ENCODE measurements at places on chromosomes 5 and 9.

- no peak for DNase-seq
Measured at GRCh38 chr9:37417252-37417803, 5.2 kb upstream of the GRHPR start.

- DNase-seq, result no peak
Measured at GRCh38 chr5:34022121-34022705, 14.4 kb upstream of the AMACR start.

DNA sequence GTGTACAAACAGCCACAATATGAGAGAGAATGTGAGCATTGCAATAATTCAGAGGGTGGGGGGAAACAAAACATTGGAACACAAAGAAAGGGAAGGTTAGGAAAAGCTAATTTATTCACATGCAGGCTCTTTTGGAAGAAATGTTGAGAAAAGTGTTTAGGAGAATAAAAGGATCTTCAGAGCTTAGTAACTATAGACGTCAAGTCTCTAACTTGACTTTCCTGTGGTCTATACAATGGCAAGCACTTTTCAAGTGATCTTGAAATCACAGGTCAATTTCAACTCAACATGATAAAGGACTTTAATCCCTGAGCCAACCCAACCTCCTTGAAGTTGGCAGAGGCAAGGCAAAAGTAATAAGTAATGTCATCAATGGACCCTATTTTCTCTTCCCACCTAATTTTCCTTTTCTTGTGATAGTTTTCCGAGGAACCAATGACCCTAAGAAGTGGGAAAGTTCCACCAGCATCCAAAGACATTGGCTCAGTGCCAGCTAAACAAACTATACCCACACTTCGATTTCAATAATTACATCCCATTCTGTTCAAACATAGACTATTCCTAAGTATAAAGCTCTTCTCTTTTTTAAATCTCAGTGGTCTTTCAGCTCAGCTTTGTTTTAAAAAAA, 23.7 kb downstream of the RFK start:
- no peak for DNase-seq

- DNase-seq, result no peak
Measured at GRCh38 chr5:150134198-150134588, 21.5 kb downstream of the PDGFRB start.

GRCh38 chr9:113909421-113909820, 33.3 kb downstream of the ZNF618 start:
- no peak for DNase-seq

- DNase-seq, result no peak
Measured at GRCh38 chr5:173053041-173053440, 3.1 kb upstream of the CREBRF start.

DNA sequence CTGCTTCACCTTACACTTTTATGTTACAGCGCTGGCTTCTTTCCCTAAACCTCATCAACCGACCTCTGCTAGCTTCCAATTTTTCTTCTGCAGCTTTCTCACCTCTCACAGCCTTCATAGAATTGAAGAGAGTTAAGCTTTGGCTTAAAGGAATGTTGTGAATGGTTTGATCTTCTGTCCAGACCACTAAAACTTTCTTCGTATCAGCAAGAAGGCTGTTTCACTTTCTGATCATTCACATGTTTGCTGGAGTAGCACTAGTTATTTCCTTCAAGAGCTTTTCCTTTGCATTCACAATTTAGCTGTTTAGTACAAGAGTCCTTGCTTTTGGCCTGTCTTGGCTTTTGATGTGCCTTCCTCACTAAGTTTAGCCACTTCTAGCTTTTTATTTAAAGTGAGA, 49.5 kb downstream of the NR3C1 start:
- no peak for DNase-seq

- no peak for DNase-seq
Measured at GRCh38 chr5:153824909-153825308, 213.8 kb downstream of the FAM114A2 start.

GRCh38 chr9:32581512-32582143, 8.7 kb upstream of the NDUFB6 start:
- DNase-seq, result no peak

GRCh38 chr5:3341446-3342240, 254.0 kb upstream of the IRX1 start:
- no peak for DNase-seq

GRCh38 chr9:14398473-14398872, 84.5 kb upstream of the NFIB start:
- DNase-seq, result no peak

DNA sequence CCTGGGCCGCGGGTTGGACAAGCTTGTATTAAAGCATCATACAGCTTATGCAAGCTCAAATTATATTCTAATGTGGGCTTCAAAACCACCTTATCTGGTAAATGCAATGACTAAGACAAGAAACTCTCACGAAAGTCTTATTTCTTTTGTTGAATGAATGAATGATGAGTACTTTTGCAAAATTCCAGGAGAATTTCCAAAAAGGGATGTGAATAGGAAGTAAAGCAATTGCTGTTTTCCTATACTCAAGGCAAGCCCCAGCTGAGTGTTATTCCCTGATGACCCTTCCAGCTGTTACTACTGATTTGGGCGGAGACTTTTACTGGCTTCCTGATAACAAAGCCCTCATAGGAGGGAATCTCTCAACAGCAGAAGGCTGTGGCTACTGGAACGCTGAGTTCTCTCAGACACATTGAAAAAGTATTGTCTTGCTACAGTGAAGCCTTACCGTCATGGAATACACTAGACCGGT, 162.8 kb downstream of the SREK1 start:
- no peak for DNase-seq
